ENCODE measurements at places on chromosomes 1 and 21.
A peak's percentile ranks its signal among the peaks of the same experiment; 100 is the strongest.

- no peak for DNase-seq
These were observed 97.9 kb downstream of the PLPPR5 start for GRCh38 chr1:98906809-98907208.

DNA sequence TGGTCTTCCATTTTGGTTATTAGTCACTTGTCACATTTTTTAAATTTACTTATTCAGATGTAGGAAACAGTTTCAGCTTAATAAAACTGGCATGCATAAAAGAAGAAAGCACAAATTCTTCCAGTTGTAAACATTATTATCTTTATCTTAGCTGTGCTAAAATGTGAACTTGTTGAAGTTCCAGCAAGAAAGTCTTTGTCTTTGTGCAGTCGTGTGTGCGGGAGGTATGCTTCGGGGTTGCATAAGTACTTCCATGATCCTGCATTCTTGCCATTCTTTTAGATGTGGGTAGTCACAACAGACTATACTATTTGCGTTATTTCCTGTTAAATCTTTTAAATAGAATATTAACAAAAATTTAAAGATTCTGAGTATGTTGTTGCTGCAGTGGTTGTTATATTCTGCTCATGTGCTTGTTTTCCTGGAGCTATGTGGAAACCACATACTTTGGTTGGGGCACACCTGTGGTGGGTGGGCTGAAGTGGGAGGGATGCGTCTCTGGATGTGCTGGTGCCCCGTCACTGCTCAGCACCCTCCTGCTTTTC lies 49.9 kb downstream of the CBS start:
- no peak for DNase-seq

- no peak for DNase-seq
These were observed 15.8 kb upstream of the ETV3L start for GRCh38 chr1:157115429-157115838.

DNA sequence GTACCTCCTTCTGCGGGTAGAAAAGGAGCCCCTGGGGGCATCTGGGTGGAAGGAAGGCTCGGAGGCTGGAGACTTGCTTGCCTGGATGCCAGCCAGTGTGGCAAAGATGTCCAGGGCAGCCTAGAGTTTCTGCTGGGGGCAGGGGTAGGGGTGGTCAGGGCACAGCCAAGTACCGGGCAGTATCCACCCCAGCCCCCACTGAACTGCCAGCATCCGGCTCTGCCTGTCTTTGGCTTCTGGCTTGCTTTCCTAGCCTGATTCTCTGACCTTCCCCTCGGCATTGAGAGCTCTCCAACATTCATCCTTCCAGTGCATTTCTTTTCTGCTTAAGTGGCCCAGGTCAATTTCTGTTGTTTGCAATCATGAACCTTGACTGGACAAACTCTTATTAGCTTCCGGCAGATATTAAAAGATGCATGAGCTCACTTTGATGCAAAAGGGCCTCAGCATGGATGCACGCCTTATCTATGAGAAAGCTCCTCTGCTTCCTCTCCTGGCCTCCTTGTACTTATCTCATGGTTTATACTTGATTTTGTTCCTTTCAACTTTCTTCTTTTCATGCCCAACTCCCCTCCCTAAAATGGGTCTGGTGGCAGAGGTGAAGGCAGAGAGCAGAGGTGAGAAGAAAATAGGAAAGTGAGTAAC lies 116.9 kb downstream of the HLCS start:
- DNase-seq: no peak

DNA sequence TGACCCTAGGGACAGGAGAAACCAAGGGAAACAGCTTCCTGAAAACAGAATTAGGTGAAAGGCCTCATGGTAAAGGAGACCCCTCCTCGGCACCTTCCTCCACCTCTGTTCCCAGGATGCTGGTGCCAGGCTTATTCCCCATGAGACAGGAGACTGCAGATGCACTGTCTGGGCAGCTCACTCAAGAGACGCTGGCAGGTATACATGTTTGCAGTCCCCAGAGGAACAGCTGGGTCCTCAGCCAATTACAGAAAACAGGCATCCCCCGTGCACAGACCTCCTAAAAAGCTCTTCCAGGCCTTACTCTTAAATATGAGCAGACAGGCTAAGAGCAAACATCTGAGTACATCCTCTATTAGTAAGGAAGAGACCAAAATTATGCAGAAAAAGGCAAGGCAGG lies 6.5 kb downstream of the CCSAP start:
- no peak for DNase-seq

- DNase-seq: no peak
These were observed 90.7 kb downstream of the GALNT2 start for GRCh38 chr1:230157420-230158390.

- DNase-seq: no peak
These were observed 134.8 kb downstream of the FGGY start for GRCh38 chr1:59431566-59432294.

GRCh38 chr1:88463401-88463985 lies 220.6 kb upstream of the PKN2 start:
- DNase-seq: no peak

GRCh38 chr1:229258031-229258756 lies 12.7 kb upstream of the RAB4A start:
- DNase-seq: peak; percentile 68

- DNase-seq: peak; percentile 77
These were observed 119.2 kb upstream of the IPO9 start for GRCh38 chr1:201709564-201710295.

- no peak for DNase-seq
These were observed 869.9 kb downstream of the MRPL39 start for GRCh38 chr21:24737296-24737850.

GRCh38 chr1:158992787-158993312 lies 16.9 kb upstream of the IFI16 start:
- no peak for DNase-seq
